ENCODE measurements at places on chromosomes 5 and 9.

GRCh38 chr5:174071484-174071883 is 26.0 kb downstream of the NSG2 start:
- no peak for DNase-seq

- no peak for DNase-seq
These were observed 27.9 kb downstream of the TTC1 start for GRCh38 chr5:160036884-160037283.

GRCh38 chr5:6760686-6761085 is 47.5 kb downstream of the TENT4A start:
- no peak for DNase-seq

DNA sequence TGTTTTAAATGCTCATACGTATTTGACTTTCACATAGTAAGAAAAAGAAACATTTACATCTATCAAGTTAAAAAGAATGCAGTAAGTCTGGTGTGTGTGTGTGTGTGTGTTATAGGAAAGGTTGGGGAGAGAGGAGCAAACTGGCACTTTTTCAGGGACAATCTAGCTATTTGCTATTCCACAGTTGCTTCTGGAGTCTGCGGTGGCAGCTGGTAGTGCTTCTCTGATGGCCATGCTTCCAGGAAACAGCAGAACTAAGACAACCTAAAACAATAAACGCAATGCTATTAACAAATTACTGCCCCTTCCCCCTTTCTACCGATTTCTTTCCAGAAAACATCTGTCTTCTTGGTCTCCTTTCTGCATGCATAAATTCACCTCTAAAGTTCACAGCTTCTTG is 70.0 kb upstream of the CDH10 start:
- DNase-seq = no peak

- DNase-seq = no peak
These were observed 12.7 kb downstream of the CNTFR start for GRCh38 chr9:34576597-34577399.
